ENCODE measurements at places on chromosomes 2 and 18. TPM values are rescaled to one million over a fixed set of nuclear protein-coding genes. Genes with fewer than 3 reads are reported as not detected.
A peak's percentile ranks its signal among the peaks of the same experiment; 100 is the strongest.

DNA sequence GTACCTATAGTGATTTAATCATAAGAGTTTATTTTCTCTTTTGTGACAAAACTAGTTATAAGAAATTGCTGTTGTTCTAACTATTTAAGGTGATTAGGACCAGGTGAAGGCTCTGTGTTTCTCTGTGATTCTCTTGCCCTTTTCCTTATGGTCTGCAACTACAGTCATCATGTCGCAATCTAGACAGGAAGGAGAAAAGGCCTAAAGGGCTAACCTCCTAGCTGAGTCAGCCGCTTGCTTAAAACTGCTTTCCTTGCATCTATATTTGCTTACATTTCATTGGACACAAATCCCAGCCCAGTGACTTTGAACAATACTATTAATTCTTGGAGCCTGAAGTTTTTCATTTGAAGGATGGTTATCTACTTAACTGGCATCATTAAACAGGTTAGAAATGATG, 93.1 kb downstream of the PIK3C3 start:
- DNase-seq, result peak; percentile 36

MC4R gene
- not detected for total RNA-seq

- DNase-seq, result peak; percentile 76
Observed at GRCh38 chr2:230793572-230794359, 71.0 kb upstream of the ITM2C start.

CYS1 gene
- 4.8 TPM for total RNA-seq

DNA sequence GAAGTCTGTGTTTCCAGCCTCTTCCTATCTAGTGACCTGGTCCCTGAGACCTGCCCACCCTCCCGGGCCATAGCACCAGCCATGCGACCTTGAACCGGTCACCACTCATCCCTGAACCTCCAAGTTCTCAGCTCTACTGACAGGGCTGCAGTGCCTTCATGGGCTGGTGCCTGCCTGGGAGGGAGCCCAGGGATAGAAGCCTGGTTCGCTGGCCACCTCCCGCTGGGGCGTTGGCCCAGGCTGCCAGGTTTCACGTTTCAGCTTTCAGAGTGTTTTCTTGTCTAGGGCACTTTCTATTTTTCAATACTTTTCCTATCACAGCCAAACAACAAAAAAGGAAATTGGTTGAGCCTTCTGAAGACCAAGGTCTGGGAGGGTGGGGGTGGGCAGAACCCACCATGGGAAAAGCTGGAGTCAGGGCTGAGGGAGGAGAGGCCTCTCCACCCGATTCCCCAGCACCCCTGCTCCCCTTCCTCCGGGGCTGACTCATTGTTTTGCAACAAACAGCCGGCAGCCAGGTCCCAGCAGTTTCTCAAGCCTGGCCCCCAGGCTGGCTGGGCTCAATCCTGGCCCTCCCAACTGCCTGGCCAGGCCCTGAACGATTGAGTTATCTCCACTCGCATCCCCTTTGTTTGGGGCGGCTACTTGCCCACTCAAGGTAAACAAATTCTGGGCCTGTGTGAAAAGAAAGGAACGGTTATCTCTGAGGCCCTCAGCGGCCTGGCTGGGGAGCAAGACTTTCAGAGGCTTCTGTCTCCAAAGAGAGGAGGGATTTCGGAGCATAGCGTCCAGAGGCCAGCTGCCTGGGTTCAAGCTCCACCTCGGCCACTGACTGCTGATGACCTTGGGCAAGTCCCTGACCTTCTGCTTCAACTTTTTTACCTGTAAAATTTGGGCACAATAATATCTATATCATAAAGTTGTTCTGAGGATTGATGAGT, 47.5 kb downstream of the ZFP36L2 start:
- DNase-seq, result peak; percentile 78

- no peak for DNase-seq
Observed at GRCh38 chr2:3460831-3461800, 58.2 kb downstream of the ADI1 start.

SPP2 gene
- total RNA-seq, result not detected

RIF1 gene
- total RNA-seq, result 78.1 TPM

DNA sequence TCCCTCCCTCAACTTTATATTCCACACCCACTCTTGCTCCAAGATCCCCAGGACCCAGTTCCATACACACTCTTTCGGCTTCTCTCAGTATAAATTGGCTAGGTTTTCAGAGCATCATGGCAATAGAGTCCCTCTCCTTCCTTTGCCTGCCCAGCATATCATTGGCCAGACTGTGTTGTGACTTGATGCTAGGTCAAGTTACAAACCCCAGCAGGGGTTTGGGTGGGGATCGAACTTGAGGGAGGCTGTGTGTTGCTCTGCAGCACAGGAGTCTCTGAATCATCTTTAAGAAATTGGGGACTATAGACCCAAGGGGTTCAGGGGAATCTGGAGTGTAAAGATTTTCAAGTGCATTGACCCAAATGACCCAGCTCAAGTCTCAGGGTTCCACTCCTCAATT, 477.5 kb upstream of the MEIS1 start:
- no peak for DNase-seq

GRCh38 chr2:128469203-128469602, 150.5 kb upstream of the HS6ST1 start:
- DNase-seq, result no peak

GRCh38 chr2:207807516-207807915, 37.8 kb upstream of the FZD5 start:
- DNase-seq, result no peak

DNA sequence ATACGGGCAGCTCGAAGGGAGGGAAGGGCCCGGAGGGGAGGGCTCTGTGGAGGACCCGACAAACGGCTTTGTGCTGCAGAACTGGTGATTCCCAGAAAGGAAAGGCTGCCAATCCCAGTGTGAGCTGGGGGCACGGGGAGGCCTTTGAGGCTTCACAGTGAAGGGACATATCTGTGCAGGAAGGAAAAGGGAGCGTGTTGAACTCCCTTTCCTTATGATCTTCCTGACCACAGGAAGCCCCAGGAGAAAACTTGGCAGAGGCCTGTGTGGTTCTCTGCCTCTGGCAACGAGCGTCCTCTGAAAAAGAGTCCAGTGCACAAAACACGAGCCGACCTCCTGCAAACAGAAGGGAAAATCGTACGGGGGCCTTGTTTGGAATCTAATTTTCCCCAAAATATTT, 683.5 kb upstream of the SALL3 start:
- DNase-seq, result no peak

- DNase-seq, result no peak
Observed at GRCh38 chr2:188607501-188607900, 315.8 kb downstream of the GULP1 start.

DNA sequence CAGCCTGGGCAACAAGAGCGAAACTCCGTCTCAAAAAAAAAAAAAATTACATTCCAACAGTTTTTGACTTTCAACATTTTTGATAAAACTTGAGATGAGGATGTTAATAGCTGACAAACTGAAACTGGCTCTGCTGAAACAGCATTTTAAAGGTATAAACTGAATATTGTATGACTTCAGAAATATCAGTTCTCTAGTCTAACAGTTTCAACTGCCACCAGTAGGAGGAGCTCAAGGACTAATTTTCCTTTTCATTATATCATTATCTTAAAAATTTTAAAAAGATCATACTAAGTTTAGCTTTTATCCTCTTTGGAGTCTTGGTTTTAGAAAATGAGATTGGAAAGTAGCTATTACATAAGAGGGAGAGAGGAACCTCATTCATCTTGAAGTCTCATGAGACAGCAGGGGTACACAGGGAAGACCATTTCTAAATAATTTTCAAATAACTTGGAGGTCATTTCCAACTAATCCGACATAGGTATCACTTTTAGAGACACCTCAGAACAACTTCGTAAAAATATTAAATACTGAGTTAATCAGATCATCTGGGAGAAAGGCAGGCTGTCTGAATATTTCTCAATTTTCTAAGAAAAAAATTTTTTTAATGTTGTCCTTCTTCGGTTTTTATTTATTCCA, 37.6 kb upstream of the MCM6 start:
- peak; percentile 34 for DNase-seq

WDR35 gene
- total RNA-seq, result 9.8 TPM

TMEM182 gene
- 12.1 TPM for total RNA-seq

GRCh38 chr2:169462896-169463695, 16.2 kb upstream of the BBS5 start:
- no peak for DNase-seq

- DNase-seq, result no peak
Observed at GRCh38 chr18:1998121-1998520, 573.2 kb downstream of the METTL4 start.

NPHP1 gene
- total RNA-seq, result 7.3 TPM

GRCh38 chr2:104312684-104313083, 541.2 kb upstream of the POU3F3 start:
- no peak for DNase-seq
